ENCODE measurements at places on chromosomes 4 and X.
A peak's percentile ranks its signal among the peaks of the same experiment; 100 is the strongest.

GRCh38 chr4:159071178-159071968 is 31.5 kb upstream of the RAPGEF2 start:
- no peak for DNase-seq

DNA sequence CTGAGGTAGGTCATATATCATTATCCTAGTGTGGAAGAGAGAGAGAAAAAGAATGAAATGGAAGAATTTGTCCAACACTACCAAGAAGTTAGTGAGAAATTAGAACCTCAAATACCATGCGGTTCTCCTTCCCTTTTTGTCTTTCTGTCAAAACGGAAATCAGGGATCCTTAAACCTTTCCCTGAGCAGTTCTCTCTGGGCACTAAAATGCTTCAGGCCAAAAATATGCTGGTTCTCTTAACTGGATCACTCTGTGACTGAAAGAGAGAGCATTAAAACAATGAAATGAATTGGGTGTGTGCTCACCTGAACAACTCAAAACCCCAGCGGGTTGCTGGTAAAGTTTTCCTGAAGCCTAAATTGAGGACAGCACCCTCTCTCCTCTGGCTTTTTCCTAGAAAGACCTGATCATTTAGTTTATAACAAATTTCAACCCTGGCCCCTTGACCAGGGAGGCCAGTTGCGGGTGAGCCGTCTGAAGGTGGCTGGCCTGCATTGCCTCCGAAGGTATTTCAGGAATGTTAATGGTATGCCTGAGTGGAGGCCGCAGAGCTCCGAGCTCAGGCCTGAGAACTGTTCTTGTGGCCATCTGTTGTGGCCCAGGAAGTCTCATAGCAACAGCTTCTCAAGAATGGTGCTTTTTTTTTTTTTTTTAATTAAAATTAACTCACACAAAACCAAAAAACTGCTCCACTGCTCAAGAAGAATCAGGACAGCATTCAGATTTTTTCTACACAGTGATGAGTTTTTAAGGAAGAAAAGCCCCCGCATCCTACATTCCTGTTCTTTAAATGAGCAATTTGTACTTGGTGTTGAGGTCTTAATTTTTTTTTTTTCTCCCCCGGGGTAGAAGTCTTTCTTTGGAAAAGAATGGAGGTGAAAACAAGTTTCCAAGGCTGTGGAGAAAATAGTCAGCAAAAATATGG is 155.1 kb downstream of the SHROOM3 start:
- no peak for DNase-seq

GRCh38 chr4:152565333-152565732 is 29.4 kb upstream of the FBXW7 start:
- DNase-seq: no peak

DNA sequence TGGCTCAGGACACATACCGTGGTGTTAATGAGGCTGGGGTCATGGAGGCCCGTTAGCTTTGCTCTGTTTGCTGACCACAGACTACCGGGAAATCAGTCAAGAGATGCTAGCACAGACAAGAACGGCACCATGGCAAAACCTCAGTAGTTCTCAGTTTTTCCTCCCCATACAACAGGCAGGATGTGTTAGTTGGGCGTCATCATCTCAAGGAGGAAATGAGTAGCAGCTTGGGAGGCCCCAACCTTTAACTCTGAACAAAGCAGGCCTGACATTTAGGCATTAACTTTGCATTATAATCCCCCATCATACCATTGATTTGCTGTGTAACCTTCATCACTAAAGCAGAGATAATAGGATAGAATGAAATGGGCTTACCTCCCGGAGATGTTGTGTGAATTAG is 714.2 kb downstream of the RPA4 start:
- no peak for DNase-seq

- no peak for DNase-seq
Measured at GRCh38 chr4:110977554-110977953, 354.7 kb upstream of the PITX2 start.

GRCh38 chrX:132333351-132333750 is 114.1 kb upstream of the RAP2C start:
- no peak for DNase-seq

DNA sequence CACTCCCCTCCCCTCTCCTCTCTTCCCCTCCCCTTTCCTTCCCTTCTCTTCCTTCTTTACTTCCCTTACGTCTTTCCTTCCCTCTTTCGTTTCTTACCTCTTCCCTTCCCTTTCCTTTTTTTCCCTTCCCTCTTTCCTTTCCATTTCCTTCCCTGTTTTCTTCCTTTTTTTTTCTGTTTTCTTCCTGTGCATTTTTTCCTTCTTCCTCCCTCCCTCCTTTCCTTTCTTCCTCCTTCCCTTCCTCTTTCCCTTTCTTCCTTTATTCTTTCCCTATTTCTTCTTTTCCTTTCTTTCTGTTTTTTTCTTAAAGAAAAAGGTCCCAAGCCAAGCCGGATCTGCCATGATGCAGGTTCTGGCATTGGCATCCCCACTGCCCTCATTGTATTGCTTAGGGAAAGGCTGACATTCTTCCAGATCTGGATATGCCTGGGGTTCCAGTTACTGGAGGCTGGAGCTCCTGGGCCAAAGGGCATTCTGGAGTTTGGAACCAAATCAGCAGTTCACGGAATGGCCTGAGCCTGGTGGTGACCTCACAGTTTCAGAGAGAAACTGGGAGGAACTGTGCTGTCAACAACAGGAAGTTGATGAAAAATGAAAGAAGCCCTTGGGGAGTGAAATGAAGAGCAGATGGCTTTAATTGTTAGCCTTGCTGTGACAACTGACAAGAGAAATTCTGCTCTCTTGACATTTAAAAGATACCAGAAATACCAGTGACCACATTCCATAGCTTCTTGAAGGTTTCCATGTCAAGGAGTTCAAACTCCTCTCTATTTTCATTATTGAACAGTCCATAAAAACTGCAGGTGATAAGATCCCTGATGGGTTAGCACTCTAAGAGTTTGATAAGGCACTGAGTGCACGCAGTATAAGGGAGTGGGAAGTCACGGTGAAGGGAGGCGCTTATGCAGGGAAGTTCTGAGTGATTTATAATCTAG is 622.1 kb downstream of the SPRY1 start:
- DNase-seq: no peak

DNA sequence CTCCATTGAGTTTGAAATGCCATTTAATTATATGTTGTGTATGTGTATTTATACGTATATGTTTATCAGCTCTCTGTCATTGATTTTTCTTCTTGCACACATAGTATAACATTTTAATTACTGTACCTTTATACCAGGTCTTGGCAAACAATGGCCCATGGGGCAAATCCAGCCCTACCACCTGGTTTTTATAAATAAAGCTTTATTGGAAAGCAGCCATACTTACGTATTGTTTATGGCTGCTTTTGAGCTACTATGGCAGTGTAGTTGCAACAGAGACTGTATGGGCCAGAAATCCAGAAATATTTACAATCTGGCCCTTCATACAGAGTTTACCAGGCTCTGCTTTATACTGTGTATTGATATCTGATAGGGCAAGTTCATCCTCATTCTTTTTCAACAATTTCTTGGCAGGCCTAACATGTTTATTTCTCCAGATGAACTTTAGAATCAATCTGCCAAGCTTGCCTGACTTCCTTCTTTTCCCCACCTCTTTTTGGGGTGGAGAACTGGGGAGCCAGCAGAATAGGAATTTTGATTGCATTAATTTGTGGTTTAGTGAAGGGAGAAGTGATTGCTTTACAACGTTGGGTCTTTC is 15.8 kb downstream of the DCUN1D4 start:
- peak; percentile 25 for DNase-seq

GRCh38 chrX:39691724-39692123 is 406.0 kb downstream of the BCOR start:
- DNase-seq: no peak

DNA sequence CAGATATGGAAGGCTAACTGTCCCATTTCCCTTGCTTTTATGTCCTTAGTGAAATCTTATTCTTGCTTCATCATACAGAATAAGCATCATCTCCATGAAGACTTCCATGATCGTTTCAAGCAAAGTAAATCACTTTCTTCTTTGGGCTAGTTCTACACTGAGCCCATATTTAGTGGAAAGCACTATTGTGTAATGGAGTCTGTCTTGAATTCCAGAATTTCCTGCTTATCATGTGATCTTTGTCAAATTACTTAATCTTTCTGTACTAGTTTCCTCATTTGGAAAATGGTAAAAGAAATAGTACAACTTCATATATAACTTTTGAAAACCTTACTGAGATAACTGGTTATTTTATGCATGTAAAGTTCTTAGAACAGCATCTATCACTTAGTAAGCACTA is 7.6 kb downstream of the ANAPC10 start:
- DNase-seq: no peak

DNA sequence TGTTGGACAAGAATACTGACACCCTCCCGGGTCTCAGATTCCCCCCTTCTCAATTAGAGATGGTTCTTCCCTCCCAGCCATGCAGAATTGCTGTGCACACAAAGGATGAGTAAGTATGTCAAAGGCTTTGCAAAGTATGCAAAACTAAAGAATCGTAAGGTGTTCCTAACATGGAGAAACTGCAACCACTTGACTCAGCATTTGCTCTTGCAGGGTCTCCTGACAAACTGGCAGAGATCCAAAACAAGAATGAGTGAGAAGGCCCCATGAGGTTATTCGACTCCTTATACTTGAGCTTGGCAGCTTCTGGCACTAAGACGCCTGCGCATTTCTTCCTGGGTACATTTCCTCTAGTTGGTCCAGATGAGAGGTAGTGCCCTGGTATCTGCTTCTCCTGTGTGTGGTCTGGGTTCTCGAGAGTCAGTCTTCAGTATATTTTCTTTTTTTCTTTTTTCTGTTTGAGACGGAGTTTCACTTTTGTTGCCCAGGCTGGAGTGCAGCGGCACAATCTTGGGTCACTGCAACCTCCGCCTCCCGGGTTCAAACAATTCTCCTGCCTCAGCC is 8.2 kb downstream of the FAM184B start:
- DNase-seq: peak; percentile 12

GRCh38 chrX:83512111-83512510 is 4.0 kb downstream of the POU3F4 start:
- DNase-seq: no peak

DNA sequence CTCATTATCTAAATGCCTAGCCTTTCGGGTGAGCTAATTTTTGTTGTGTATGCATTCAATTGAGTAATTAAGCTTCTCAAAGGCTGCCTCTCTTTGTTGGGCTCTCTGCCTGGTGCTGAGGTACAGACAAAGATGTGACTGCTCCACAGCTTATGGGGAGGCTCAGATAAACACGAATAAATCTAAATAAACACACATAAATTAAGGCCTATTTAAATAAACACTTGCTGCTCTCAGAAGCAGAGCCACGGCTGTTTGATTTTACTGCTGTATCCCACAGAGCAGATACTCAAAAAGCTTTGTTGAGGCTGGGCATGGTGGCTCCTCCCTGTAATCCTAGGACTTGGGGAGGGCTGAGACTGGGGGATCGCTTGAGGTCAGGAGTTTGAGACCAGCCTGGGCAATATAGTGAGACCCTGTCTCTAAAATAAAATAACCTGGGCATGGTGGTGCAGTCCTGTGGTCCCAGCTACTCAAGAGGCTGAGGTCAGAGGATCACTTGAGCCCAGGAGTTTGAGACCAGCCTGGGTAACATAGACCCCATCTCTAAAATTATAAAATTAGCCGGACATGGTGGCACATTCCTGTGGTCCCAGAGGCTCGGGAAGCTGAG is 8.4 kb upstream of the CD99 start:
- no peak for DNase-seq

DNA sequence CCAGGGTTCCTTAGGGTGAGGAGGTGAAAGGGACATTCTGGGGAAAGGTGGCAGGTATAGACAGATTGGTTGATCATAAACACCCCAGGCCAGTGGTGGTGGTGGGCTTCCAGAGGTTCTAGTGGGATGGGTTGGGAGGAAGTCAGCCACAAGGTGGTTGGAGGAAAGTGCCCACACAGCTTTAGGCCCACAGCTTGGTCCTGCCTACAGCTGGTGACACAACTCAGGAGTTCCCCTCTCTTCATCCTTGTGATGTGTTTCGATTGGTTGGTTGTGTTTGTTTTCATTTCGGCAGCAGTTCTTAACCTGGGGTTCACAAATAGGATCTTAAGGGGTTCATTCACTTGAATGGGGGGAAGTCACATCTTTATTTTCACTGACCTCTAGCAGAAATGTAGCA is 157.0 kb downstream of the TMEM164 start:
- DNase-seq: no peak

- no peak for DNase-seq
Measured at GRCh38 chr4:98930311-98930865, 1.5 kb upstream of the EIF4E start.

- no peak for DNase-seq
Measured at GRCh38 chr4:3690551-3691152, 75.5 kb upstream of the ADRA2C start.

DNA sequence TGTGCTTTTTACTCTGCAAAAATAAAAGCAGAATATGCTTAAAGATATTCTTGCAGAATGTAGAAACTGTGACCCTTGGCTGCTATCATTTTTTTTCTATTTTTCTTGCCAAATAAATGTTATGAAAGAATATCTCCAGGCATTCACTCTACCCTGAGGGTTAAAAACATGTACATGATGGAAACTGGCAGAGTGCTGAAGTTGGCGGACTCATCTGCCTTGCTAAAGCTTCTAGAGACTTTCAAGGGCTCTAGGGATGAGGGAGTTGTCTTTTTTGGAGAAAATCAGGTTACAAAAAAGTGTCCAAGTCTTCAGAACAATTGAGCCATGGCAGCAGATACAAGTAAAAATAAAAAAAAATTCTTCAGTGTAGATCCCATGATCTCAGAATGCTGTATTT is 40.5 kb upstream of the NRK start:
- DNase-seq: no peak

- no peak for DNase-seq
Measured at GRCh38 chrX:25206778-25207177, 191.0 kb upstream of the ARX start.

GRCh38 chrX:121337816-121338215 is 290.4 kb downstream of the GLUD2 start:
- DNase-seq: no peak

Measured in right lung (tissue), 10 donors.